ENCODE measurements at places on chromosomes 3 and 15.

- no peak for ATAC-seq
Measured at GRCh38 chr3:193673845-193674244, 80.8 kb downstream of the OPA1 start.

- no peak for ATAC-seq
Measured at GRCh38 chr3:186895406-186895805, 34.9 kb upstream of the ST6GAL1 start.

GRCh38 chr15:40582726-40583246 lies 11.3 kb upstream of the KNL1 start:
- ATAC-seq: peak; percentile 17

DNA sequence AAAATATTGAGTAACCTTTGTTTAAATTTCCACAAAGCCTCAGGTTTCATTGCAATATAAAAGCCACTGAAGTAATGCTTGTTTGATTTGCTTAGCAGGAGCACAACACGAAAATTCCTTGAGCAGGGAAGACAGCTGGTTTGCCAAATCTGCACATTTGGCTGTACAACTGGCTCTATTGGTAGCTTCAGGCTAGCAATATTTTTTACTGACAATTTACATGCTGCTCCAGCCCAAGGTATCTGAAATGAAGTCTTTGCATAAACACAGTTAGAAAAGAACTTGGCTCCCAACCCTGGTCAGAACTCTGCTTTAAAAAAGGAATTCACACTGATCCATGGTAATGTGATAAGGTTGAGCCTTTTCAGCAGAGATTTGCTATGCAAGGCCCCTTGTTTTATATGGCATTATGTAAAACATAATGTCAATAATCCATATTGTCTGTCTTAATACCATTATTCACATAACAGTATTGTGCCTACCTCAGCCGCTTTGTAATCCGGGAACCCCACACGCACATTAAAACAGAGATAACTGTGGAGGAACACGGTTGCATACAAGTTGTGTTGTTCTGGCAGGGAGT lies 55.7 kb upstream of the CHL1 start:
- ATAC-seq: no peak

GRCh38 chr3:191770541-191770940 lies 309.6 kb downstream of the PYDC2 start:
- ATAC-seq: no peak

GRCh38 chr3:57169872-57170623 lies 4.9 kb upstream of the IL17RD start:
- peak; percentile 75 for ATAC-seq

GRCh38 chr3:82494977-82495489 lies 733.6 kb upstream of the GBE1 start:
- ATAC-seq: no peak

GRCh38 chr3:149604125-149604875 lies 53.5 kb downstream of the WWTR1 start:
- ATAC-seq: no peak

GRCh38 chr3:172836390-172836997 lies 86.0 kb downstream of the ECT2 start:
- ATAC-seq: no peak
